Stimulated activated CD4-positive, alpha-beta T cell treated with anti-CD3 and anti-CD28 coated beads, Interleukin-15, amount 100 ng/mL, for 1 hour (primary cell): ENCODE measurements at places on chromosomes 12 and 14.

DNA sequence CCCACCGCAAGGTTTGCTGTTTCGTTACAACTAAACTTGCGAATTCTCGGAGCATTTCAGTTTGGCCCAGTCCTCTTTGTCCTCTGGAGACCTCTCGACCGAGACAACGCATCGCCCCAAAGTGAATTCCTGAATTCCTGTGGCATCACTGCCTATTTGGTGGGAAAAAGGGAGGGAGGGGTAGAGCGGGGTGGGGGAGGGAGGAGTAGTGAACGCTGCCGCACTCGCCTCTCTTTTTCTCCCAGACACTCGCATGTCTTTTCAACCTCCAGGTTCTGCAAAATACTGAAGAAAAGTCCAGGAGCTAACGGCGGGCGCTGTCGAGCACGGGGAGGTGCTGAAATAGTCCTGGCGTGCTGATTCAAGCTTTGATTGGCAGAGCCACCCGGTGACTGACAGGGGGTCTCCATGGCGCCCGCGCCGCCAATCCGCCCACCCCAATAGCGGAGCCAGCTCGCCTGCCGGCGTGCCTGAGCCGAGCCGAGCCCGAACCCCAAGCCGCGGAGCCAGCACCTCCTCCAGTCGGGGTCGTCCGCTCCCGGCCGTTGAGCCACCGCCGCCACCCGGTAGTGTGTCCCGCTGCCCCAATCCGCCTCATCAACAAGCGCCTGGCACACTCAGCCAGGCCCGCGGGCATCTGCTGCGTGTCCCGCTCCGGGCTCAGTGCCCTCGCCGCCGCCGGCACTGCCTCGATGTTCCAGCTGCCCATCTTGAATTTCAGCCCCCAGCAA is at the start of gene SIX6:
TSS of gene SIX6 (plus strand) at position 440 of the 731 bp plus-strand sequence. CDS start at position 693, 253 bp downstream.
- DNase-seq: no peak

GRCh38 chr12:107718606-107719005 is 33.0 kb downstream of the PWP1 start:
- DNase-seq: no peak

- DNase-seq: no peak
These were observed 1103.6 kb downstream of the BCL11B start for GRCh38 chr14:98168211-98168985.

GRCh38 chr12:79659961-79660431 is 30.8 kb downstream of the PAWR start:
- DNase-seq: no peak

DNA sequence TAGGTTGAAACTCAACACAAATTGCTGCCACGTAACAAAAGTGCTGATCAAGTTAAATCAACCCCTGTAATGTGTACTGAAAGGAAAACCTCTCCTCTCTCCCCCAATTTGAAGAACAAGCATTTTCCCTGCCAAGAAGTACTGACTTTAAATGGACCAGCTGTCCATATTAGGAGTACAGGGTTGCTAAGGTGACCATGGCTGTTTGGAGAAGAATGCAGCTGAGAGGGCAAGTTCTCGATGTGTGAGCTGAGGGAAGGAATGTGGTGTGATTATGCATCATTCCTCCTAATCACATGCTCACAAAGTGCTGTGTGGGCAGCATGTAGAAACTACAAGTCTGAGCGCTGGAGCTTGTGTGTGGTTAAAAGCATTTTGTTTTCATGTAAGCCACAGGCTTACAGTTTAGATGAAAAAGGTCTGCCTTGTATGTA is 50.9 kb upstream of the CCT2 start:
- no peak for DNase-seq
